ENCODE measurements at places on chromosomes 3 and 15. TPM values are rescaled to one million over a fixed set of nuclear protein-coding genes. Genes with fewer than 3 reads are reported as not detected.

DNA sequence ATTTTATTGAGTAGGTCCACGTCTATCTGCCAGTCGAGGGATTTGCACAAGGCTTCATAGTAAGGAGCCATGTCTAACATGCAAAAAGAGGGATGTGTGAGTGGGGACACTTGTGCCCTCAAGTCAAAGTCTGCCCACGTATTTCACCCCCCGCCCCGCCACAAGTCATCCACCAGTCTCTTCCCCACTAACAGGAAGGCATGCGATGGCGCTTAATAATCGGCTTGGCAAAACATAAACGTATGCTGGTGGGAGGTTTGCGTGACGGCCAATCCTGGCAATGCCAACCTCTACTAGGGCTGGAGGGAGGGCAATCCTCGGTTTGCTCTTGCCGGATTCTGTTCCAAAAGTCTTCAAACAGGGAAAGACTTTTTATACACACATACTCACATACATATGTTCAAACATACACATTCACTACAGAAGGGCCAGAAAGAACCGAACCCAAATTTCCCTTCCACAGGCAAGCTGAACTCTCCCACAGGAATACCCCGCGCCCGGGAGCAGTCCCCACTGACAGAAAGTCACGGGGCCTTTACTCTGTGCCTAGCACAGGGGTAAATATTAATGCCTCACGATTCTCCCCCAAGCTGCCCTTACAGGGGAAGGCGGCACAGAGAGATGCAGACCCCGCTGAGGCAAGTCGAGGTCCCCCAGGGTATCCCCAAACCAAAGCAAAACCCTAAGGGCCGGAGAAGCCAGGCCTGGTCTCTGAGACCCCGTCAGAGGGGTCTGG lies 675 bp downstream of the PSMD6 start:
- DNase-seq, result no peak

Gene EMC7
- 65.2 TPM for total RNA-seq

GRCh38 chr3:171840811-171841619 lies 2.1 kb upstream of the TMEM212 start:
- DNase-seq, result no peak

- DNase-seq, result no peak
Observed at GRCh38 chr15:63045879-63046278, 3.3 kb downstream of the TPM1 start.

DNA sequence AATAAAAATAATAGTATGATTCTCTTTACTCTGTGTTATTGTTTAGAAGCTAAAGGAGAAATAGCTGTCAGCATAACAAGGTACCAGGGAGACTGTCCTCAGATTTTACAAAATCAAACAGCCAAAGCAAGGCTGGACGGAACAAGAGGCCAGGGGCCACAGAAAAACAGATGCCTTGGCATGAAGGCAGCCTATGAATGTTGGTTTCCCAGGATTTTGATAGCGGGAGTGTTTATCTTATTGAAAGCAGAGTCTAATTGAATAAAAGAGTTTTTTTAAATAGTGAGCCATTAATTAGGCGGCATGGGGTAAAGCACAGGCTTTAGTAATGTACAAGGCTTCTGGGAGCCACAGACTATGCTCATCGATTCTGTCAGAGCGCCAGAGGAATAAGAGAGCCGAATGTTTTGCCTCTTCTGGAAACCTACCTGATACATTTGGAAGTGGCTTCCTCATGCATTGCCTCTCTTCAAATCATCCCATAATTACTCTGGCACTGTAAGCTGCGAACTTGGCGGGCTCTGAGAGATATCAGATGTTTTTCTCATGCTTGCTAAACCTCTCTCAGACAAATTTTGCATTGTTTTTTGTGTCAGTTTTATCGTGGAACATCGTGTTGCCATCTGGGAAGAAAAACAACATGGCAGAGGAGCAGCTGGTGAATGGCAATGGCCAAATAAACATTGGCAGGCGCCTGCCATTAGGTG lies 30.4 kb upstream of the TMCO5A start:
- no peak for DNase-seq

DNA sequence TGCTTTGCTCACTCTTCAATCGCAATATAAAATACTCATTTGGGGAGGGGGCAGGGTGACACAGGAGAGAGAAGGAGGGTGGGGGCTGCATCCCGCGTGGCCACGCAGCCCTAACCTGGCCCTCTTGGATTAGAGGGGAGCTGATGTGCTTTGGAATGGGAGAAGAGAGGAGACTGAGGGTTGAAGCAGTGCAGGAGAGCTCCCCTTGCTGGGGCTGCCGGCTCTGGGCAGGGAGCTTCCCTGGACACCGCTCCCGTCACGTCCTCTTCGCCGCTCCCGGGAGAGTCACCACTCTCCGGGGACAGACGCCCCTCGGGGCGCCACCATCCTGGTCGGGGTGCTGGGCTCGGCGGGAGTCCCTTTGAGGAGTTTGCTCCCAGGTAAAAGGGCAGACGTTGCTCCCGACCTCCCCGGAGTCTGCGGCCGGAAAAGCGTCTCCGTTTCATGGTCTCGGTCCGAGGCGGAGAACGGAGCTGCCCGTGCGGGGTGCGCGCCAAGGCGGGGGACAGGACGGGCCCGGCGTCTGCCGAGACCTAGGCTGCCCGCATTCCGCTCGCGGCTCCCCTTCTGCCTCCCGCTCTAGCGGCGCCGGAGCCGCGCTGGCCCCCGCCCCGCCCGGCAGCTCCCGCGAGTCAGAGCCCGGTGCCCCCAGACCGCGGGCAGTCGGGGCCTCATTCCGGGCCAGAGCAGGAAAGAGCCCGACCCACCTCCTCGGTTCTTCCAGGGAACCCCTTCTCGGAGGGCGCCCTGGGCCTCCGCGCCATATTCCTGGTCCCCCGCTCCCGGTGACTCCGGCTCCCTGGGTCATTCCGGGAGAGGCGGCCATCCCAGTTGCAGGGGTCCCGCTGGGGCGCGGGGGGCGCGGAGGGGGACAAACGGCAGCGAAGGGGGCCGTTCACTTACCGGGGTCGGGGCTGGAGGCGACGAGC lies 603 bp downstream of the SLC7A14 start:
- DNase-seq, result no peak

DNA sequence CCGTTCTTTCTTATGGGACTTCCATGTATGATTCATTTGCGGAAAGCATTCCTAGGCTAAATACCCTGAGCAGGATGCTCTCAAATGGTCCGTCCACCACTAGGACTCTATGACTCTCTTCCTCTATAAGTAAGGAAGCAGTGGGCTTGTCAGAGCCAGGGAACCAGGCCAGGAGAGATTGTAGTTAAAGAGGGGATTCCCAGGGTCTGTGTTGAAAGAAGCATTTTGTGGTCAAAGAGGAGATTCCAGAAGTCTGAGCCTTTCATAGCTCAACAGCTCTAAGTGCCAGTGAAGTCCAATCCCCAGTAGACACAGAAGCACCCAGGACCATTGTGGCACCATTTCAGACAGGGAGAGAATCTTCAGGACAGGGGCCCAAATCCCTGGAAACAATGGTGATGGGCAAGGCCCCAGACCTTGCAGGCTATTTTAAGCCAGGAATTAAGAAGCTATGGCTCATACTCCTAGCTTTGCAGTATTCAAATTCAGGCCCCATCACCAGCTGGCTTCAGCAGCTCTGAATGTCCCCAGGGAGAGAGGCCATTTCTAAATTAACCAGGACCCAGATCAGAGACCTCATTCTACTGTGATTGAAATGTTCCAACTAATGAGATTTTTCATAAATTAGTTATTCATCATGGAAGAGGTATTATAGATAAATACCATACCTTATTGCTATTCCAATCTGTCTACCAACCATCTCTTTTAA lies 81.7 kb downstream of the CD47 start:
- DNase-seq, result no peak

DNA sequence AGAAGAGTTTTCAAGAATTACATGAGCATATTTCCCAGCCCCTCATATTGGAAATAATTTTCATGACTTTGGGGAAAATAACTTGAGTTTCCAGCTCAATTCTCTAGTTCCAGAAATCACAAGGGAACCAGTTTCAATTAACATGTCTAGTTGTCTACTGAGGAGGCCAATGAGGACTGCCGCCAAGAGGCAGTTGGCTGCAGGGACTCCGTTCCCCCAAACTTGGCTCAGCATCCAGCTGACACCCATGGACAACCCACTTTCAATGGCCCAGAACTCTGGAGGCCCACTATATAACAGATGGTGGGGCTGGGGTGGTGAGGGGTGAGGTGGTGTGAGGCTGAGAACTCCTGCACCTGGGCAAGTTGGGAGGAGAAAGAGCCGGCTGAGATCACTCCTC lies 86.5 kb upstream of the TNFAIP8L3 start:
- DNase-seq, result no peak

- DNase-seq, result no peak
Observed at GRCh38 chr3:127252446-127252845, 35.4 kb downstream of the PRR20G start.

Gene C3orf22
- not detected for total RNA-seq

Gene TRIM42
- not detected for total RNA-seq

Gene ETFA
- 398 TPM for total RNA-seq

DNA sequence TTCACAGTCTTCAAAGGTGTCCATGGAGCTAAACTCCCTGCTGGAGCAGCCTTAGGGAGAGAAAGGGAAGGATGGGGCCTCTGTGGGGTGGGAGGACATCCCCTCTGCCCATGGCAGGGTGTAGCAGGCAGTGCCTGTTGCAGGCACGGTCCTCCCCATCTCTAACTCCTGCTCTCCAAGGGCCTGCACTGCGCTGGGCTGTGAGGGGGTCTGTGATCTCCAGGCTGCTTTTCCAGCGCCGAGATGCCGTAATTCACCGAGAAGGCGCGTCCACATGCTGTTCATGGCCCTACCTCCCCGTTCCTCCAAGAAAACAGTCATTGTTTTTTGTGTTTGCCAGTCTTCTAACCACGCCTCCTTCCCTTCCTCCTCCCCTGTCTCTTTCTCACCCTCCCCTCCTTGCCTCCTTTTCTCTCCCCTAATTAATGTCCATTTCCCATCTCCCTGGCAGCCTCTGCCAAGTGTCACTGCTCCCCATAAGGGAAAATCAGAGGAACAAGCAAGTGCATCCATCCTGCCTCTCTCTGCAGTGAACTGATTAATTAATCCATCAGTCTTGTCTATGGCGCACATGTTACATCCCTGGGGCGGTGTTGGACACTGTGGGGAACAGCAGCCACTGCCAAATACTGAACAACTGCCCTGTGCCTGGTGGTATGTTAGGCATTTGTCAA lies 17.7 kb upstream of the LAMP3 start:
- no peak for DNase-seq

DNA sequence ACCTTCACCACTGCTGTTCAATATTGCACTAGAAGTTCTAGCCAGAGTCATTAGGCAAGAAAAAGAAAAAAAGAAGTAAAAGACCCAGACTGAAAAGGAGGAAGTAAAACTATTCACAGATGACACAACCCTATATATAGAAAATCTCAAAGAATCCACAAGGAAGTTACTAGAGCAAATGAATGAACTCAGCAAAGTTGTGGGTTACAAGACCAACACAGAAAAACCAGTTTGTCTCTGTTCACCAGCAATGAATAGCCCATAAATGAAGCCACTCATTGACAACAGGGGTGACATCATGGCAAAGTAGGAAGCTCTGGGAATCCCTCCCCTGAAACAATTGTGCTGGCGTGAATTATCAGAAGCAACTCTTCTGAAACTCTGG lies 4.6 kb downstream of the CFAP100 start:
- DNase-seq, result no peak

DNA sequence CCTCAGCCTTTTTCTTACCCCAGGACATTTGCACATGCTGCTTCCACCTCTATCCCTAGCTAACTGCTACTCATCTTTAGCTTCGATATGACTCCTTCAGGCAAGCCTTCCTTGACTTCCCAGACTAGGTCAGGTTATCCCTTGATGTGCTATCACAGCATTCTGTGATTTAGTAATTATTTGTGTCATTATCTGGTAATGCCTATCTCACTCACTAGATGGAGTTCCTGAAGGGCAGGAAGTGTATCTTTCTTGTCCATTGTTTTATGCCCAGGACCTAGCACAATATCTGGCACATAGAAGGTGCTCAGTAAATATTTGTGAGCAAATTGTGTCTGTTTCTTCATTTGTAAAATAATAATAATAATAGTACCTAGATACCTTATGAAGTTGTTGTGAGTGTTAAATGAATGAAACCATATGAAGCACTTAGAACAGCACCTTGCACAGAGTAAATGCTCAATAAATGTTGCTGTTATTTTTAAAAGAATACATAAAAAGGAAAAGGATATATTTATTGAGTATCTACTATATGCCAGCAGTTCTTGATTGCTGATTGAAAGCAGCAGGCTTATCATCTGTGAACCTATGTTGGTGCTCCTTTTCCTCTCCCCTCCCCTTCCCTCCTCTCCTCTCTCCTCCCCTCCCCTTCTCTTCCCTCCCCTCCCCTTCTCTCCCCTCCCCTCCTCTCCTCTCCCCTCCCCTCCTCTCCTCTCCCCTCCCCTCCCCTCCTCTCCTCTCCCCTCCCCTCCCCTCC lies 31.5 kb downstream of the SQOR start:
- no peak for DNase-seq

DNA sequence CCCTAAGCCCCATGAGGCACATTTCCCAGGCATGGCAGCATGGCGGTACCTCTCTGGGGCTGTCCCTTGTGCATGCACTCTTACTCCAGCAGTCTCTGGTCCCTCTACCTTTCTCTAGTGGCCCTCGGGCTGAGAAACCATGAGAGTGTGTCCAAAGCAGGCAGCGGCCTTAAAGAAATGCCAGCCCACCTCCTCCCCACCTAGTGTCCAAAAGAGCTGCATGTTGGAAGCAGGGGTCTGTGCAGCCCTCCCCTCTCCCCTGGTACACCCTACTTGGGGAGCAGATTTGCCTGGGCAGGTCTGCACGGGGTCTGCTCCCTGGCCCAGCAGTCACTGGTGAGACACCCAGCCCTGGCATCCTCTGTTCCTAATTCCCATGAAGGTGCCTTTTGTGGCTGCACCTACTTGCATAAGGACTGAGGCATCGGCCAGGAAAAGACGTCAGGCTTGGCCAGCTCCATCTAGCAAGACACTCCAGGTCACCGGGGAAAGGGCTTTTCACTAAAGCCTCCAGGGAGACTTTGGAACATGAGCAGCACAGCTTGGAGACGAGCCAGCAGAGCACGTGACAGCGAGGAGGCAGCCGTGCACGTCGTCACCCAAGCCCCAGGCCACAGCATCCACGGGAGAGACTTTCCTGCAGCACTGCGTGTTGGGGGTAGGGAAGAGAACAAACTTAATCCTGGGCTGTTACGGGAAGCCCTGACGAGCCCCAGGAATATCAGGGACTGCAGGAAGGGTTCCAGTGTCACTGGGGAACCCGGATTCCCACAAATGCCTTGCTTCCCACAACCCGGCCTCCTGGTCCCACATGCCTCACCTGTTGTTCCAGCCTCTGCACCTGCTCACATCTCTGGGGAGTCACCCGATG lies 38.8 kb downstream of the TM2D3 start:
- peak; percentile 85 for DNase-seq

DNA sequence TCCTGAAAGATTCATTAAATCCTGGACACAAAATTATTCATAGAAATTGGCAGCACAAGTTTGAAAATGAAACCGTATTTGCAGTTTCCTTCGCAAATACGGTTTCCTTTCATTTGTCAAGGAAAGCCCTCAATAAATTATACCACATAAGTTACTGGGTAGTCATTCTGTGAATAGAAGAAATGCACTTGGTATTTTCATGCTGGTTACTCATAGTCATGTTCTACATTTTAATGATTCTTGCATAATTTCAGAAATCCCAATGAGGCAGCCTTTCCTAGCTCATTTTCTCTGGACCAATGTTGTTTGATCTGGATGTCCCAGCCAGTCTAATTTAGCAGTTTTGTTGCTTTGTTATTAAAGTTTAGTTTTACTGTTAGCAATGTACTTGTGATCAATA lies 43.2 kb downstream of the MINAR1 start:
- no peak for DNase-seq

Data from heart left ventricle (tissue), 16 donors.